ENCODE measurements at places on chromosomes 11 and 22.

DNA sequence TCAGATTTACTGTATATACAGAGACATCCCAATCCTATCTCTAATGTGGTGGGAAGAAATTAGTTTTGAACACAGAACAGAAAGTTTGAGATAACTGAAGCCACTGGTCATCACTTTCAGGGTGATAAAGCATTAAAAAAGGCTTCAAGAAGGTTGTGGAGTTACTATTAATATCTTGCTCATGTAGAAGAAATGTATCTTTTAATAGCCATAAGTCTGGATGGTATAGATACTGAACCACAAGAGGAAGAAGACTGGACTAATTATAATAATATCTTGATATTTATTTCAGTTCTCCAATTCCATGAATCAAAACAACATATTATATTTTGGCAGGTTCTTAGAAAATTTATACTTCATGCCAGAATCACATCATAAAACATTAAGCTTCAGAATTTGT, 137.1 kb downstream of the TMEM135 start:
- DNase-seq, result no peak

GRCh38 chr11:102047305-102047924, at the start of gene CFAP300:
CFAP300 (plus strand) TSS chr11:102047437; CDS start chr11:102047471, 34 bp downstream.
- peak; percentile 61 for DNase-seq

- DNase-seq, result no peak
These were observed 40.7 kb upstream of the XBP1 start for GRCh38 chr22:28841111-28841510.

GRCh38 chr11:2649400-2649799, 50.4 kb downstream of the KCNQ1OT1 start:
- DNase-seq, result no peak

- no peak for DNase-seq
These were observed 10.5 kb downstream of the SCN4B start for GRCh38 chr11:118142081-118142480.

DNA sequence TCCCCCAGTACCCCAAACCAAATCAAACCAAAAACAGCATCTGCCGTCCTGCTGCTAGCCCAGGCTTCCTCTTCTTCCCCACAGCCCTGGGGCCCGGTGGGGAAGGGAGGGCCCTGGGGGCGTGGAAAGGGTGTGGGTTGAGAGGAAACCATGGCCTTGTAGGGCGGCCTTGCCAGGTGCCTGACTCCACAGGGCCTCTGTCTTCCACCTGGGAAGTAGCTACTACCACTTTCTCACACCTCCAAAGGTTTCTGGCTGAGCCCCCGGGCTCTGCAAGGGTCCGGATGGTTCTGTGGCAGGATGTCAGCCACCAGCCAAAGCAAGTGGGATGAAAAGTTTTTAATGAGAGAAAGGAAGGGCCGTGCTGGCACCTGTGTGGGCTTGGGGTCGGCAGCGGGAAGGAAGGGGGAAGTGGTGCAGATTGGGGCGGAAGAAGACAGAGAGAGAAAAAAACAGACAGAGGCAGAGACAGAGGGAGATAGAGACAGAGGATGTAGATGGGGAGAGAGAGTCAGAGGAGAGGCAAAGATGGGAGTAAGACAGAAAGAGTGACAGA, 10.5 kb downstream of the TPST2 start:
- no peak for DNase-seq

DNA sequence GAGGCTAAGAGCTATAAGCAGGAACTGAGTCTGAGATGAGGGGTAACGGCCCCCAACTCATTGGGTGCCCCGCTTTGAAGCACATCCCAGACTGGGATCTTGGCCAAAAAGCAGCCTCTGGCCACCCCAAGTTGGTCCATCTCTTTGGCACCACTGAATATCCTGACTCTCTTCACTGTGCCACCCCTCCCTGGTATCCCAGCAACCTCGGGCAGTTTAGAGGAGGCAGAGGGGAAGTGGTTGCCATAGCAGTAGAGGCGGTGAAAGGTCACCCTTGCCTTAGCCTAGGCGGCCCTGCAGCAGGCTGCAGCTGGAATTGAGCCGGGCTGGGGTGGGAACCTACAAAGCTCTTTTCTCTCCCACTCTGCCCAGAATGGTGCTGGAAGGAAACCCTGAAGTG, 1.1 kb downstream of the PELI3 start:
- DNase-seq, result peak; percentile 47

DNA sequence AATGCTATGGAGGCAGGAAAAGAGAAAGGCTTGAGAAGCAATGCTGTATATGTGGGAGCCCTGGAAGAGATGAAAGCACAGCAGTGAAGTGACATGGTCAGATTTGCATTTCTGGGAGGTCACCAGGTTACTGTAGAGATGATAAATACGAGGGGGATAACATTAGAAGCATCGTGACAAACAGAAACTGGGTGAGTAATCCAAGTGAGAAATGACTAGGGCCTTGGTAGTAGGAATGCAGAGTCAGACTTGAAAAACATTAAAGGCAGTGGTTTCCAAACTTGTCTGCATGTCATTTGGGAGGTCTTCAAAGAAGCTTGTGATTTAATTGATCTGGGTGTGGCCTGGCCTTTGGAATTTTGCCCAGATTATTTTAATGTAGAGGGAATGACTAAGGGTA, 43.9 kb downstream of the CCDC34 start:
- no peak for DNase-seq

- no peak for DNase-seq
These were observed 33.4 kb upstream of the FTH1 start for GRCh38 chr11:62000539-62001446.

- DNase-seq, result no peak
These were observed 17.9 kb downstream of the KDELR3 start for GRCh38 chr22:38485783-38486182.

- no peak for DNase-seq
These were observed 16.6 kb downstream of the RTN4RL2 start for GRCh38 chr11:57476757-57477506.

DNA sequence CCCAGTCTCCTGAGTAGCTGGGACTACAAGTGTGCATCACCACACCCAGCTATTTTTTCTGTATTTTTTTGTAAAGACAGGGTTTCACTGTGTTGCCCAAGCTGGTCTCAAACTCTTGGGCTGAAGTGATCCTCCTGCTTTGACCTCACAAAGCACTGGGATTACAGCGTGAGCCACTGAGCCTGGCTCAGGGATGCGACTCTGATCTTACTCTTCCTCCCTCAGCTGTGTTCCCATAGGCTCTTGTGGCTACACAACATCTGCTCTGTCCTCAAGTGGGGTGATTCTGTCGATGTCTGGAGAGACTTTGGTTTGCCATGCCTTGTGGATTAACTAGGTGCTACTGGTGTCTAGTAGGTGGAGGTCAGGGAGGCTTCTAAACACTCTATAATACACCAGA, 127.0 kb upstream of the SERPIND1 start:
- no peak for DNase-seq

- no peak for DNase-seq
These were observed 40.0 kb downstream of the LINC01488 start for GRCh38 chr11:69521457-69521856.

GRCh38 chr11:76672431-76673175, 2.1 kb upstream of the LRRC32 start:
- no peak for DNase-seq

- DNase-seq, result no peak
These were observed 128.6 kb downstream of the GUCY1A2 start for GRCh38 chr11:106889718-106890117.

- no peak for DNase-seq
These were observed 70.8 kb downstream of the RAB38 start for GRCh38 chr11:88104408-88104807.

- peak; percentile 28 for DNase-seq
These were observed 36.1 kb downstream of the TTC12 start for GRCh38 chr11:113350336-113351067.

Measured in NCI-H510A (cell line).